ENCODE measurements at places on chromosomes 6 and 20. TPM values are rescaled to one million over a fixed set of nuclear protein-coding genes. Genes with fewer than 3 reads are reported as not detected.

Gene HLA-G
- 5.8 TPM for polyA plus RNA-seq

Gene HLA-DRB1
- 31.7 TPM for polyA plus RNA-seq

Gene OPRM1
- not detected for polyA plus RNA-seq

DNA sequence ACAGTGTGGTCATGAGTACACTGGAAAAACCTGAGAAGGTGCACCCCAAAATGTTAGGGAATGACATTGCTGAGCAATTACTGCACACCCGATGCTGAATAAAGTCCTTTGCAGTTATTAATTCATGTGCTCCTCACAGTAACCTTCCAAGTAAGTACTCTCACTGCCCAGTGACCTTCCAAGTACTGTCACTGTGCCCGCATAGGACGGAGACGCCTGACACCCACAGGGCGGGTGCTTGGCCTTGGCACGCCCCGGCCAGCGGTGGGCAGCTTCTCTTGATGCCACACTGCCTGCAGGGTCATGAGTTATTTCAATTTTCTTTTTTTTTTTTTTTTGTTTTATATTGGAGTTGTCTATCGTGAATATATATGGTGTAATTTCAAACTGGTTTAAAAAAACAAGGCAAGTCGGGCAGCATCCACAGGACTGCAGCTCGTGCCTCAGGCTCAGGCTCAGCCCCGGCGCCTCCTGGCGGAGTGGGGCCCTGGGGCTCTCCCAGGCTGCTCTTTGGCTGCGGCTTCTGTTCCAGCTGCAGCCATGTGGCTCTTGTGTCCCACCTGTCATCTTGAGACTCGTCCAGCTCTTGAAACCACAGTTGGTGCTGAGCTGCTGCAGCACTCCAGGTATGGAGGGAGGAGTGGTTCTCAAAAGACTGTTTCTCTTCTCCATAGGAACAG lies 27.0 kb downstream of the PNLDC1 start:
- DNase-seq, result no peak
